Natural killer cell (primary cell): ENCODE measurements at places on chromosomes 6 and 20. TPM values are rescaled to one million over a fixed set of nuclear protein-coding genes. Genes with fewer than 3 reads are reported as not detected.
A peak's percentile ranks its signal among the peaks of the same experiment; 100 is the strongest.

Gene CALHM4
- total RNA-seq = not detected

Gene ZNF391
- total RNA-seq = 0.18 TPM

Gene LYRM2
- 21.1 TPM for total RNA-seq

Gene PPIL6
- total RNA-seq = 0.70 TPM

DNA sequence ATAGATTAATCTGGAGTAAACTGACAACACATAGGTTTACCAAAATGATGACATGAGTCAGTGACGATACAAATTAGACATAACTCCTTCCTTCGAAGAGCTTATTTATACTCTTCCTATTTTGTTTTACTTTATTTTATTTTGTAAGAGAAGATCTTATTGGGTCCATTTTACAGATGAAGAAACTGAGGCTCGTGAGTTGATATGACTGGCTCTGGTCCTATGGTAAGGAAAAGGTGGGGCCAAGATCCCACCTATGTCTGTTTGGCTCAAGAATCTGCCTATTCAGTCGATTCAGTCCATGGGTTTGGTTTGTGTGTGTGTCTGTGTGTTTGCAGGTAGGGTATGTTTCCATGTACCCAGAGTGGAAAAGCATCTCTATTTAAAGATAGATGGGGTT, 8.4 kb upstream of the R3HDML start:
- no peak overlapping the region for H3K27ac ChIP-seq
- H3K4me1 ChIP-seq = no peaks in the 10 kb centered on the region
- DNase-seq = no peak
- H3K36me3 ChIP-seq = no peaks in the 10 kb centered on the region
- H3K27me3 ChIP-seq = peaks cover 5% of the 10 kb centered on the region
- H3K4me3 ChIP-seq = no peak overlapping the region

GRCh38 chr20:25318471-25319240, 70.8 kb downstream of the PYGB start:
- peaks cover 74% of the 10 kb centered on the region for H3K4me1 ChIP-seq
- H3K4me3 ChIP-seq = no peak overlapping the region
- peak; percentile 14 for DNase-seq
- peak overlapping the region; percentile 48 for H3K27ac ChIP-seq
- H3K36me3 ChIP-seq = no peaks in the 10 kb centered on the region
- H3K27me3 ChIP-seq = no peaks in the 10 kb centered on the region

DNA sequence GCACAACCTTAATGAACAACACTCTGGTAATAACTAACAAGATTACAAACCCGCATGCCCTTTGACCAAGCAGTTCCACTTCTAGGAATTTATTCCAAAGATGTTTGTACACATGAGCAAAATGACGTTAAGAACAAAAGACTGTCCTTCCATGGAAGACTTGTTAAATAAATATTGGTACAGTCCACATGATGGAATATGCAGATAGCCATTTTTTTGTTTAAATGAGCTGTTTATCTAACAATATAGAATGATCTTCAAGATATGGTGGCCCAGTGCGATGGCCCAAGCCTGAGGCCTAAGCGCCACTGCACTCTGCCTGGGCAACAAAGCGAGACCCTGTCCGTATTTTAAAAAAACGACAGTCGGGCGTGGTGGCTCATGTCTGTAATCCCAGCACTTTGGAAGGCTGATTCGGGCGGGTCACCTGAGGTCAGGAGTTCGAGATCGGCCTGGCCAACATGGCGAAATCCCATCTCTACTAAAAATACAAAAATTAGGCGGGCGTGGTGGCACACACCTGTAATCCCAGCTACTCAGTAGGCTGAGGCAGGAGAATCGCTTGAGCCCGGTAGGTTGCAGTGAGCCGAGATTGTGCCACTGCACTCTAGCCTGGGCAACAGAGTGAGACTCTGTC, 7.4 kb upstream of the AHCY start:
- H3K4me1 ChIP-seq = peaks cover 22% of the 10 kb centered on the region
- peaks cover 10% of the 10 kb centered on the region for H3K27me3 ChIP-seq
- DNase-seq = no peak
- no peaks in the 10 kb centered on the region for H3K36me3 ChIP-seq
- H3K4me3 ChIP-seq = no peak overlapping the region

- H3K36me3 ChIP-seq = no peaks in the 10 kb centered on the region
- no peak for DNase-seq
- H3K27me3 ChIP-seq = no peaks in the 10 kb centered on the region
- H3K4me3 ChIP-seq = no peak overlapping the region
These were observed 399.9 kb upstream of the HSF2 start for GRCh38 chr6:121999456-122000065.

GRCh38 chr6:12439296-12439695, 149.1 kb downstream of the EDN1 start:
- no peaks in the 10 kb centered on the region for H3K27me3 ChIP-seq
- no peaks in the 10 kb centered on the region for H3K36me3 ChIP-seq
- DNase-seq = no peak
- H3K4me1 ChIP-seq = no peaks in the 10 kb centered on the region

DNA sequence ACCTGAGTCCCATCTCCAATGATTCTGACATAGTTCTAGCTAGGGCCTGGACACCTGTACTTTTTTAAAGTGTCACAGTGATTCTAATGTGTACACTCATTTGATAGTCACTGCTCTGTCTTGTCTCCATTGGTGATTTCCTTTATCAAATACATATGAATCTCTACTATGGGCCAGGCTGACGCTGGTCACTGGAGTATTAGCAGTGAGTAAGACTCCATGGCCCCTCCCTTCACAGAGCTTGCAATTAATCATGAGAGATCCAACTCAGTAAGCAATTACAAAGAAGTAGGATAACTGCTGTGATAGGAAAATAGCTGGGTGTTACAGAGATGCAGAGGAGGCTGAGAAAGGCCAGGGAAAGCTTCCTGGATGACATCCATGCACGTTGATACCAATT, 19.3 kb upstream of the SASH1 start:
- no peak overlapping the region for H3K4me3 ChIP-seq
- no peak overlapping the region for H3K27ac ChIP-seq
- no peaks in the 10 kb centered on the region for H3K36me3 ChIP-seq
- H3K4me1 ChIP-seq = peaks cover 2% of the 10 kb centered on the region
- no peaks in the 10 kb centered on the region for H3K27me3 ChIP-seq

DNA sequence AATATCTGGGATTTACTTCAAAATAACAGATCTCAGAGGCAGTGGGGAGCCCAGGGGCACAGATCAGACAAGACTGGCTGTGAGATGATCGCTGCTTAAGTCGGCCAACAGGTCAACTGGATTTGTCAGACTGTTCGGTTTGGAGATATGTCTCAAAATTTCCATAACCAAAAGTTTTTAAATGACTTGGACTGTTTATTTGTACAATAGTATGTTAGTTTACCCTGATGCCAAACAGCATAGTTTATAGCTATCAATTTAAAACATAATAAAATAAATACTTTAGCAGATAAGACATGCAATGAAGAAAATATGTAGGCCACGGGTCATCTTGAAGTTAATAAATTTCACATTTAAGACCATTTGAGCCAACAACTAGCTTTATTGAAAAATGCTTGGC, 126.7 kb downstream of the IRF4 start:
- H3K27me3 ChIP-seq = no peaks in the 10 kb centered on the region
- no peak for DNase-seq
- H3K4me1 ChIP-seq = peaks cover 4% of the 10 kb centered on the region
- peaks cover 9% of the 10 kb centered on the region for H3K36me3 ChIP-seq
- no peak overlapping the region for H3K27ac ChIP-seq

- no peak overlapping the region for H3K27ac ChIP-seq
- DNase-seq = no peak
- no peaks in the 10 kb centered on the region for H3K27me3 ChIP-seq
- no peak overlapping the region for H3K4me3 ChIP-seq
- H3K4me1 ChIP-seq = peaks cover 29% of the 10 kb centered on the region
These were observed 165.3 kb downstream of the ZDHHC14 start for GRCh38 chr6:157546321-157546720.

GRCh38 chr6:47360388-47360787, 50.7 kb upstream of the TNFRSF21 start:
- no peak for DNase-seq
- H3K27ac ChIP-seq = no peak overlapping the region
- H3K4me3 ChIP-seq = no peak overlapping the region
- no peaks in the 10 kb centered on the region for H3K27me3 ChIP-seq

DNA sequence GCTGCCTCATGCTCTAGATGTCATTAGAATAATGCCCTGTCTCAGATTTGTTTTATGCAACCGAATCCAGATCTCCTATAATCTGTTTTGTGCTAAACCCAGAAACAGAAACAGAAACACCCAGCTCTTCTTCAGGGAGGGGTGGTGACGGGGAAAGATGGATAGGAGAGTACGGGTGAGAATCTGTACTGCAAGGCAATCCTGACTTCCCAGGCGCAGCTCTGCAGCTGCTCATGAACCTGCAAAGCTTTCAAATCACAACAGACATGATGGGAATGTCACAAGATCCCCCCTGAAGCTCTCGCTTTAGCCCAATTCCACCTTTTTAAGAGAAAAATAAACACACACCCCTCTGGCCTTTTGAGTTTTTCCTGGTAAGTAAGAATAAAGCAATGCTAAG, 71.5 kb downstream of the PPP1R3G start:
- no peak overlapping the region for H3K27ac ChIP-seq
- no peaks in the 10 kb centered on the region for H3K4me1 ChIP-seq
- H3K36me3 ChIP-seq = no peaks in the 10 kb centered on the region
- no peak for DNase-seq
- no peaks in the 10 kb centered on the region for H3K27me3 ChIP-seq

- no peak for DNase-seq
- H3K4me3 ChIP-seq = no peak overlapping the region
- no peaks in the 10 kb centered on the region for H3K4me1 ChIP-seq
These were observed 90.8 kb downstream of the FAM83B start for GRCh38 chr6:54937371-54937770.

GRCh38 chr20:40687384-40688128, 1.5 kb downstream of the MAFB start:
- no peak for DNase-seq
- peaks cover 22% of the 10 kb centered on the region for H3K4me1 ChIP-seq
- peaks cover 63% of the 10 kb centered on the region for H3K27me3 ChIP-seq
- H3K36me3 ChIP-seq = no peaks in the 10 kb centered on the region
- peak overlapping the region; percentile 10 for H3K4me3 ChIP-seq

- no peak overlapping the region for H3K4me3 ChIP-seq
- peaks cover 18% of the 10 kb centered on the region for H3K4me1 ChIP-seq
- H3K27me3 ChIP-seq = peaks cover 2% of the 10 kb centered on the region
- DNase-seq = no peak
- H3K36me3 ChIP-seq = no peaks in the 10 kb centered on the region
- peak overlapping the region; percentile 13 for H3K27ac ChIP-seq
These were observed 3.9 kb upstream of the TGM2 start for GRCh38 chr20:38168791-38169589.

- no peak overlapping the region for H3K4me3 ChIP-seq
- peak; percentile 63 for DNase-seq
- H3K36me3 ChIP-seq = no peaks in the 10 kb centered on the region
- no peak overlapping the region for H3K27ac ChIP-seq
- peaks cover 40% of the 10 kb centered on the region for H3K4me1 ChIP-seq
These were observed 28.1 kb downstream of the TOX2 start for GRCh38 chr20:43942667-43943285.

DNA sequence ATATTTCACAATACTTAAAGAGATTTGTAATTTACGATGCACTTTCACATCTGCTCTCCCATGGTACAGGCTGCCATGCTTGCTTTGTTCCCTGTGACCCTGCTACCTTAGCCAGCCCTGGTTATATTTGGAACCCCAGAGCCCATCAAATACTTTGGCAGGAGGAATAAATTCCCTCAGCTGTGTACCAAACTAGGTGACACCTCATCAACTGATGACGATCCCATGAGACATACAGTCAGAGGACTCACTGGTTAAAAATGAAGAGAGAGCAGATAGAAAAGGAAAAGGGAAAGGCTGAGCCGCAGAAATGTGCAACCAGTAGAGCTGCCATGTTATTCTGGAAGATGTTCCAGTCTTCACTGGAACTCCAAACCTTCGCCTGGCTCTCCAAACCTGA, 120.0 kb downstream of the SIM1 start:
- no peak for DNase-seq
- no peaks in the 10 kb centered on the region for H3K36me3 ChIP-seq
- no peak overlapping the region for H3K27ac ChIP-seq
- no peak overlapping the region for H3K4me3 ChIP-seq
- H3K27me3 ChIP-seq = no peaks in the 10 kb centered on the region
- H3K4me1 ChIP-seq = no peaks in the 10 kb centered on the region

DNA sequence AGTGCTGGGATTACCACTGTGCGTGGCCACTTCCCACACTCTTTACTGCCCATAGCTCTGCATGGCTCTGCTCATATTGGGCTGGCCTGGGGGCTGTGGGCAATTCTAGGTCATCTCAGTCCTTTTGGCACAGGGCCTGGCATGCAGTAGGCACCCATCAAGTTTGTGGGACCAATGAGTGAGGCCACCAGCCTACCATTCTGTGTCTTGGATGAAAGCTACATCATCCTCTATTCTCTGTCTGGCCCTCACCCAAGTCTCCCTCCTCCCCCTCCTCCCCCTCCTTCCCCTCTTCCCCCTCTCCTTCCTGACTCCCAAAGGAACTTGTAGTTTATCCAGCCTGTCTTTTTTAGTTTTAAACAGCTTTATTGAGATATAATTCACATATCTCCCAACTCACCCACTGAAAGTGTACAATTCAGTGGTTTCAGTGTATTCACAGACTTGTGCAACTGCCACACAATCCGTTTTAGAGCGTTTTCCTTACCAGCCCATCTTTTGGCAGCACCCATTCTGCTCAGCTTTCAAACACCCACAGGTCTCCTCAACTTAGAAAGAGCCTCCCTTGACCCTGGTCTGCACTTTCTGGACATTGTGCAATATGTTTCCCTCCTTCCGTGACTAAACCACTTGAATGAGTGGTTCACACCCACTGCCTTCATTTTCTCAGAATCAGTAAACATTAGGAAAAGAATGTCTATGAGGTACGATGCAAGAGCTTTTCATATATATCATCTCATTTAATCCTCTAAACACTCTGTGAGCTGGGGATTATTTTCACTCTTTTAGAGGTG, 21.5 kb upstream of the MRPS18A start:
- no peak overlapping the region for H3K4me3 ChIP-seq
- H3K27me3 ChIP-seq = no peaks in the 10 kb centered on the region
- no peak for DNase-seq

DNA sequence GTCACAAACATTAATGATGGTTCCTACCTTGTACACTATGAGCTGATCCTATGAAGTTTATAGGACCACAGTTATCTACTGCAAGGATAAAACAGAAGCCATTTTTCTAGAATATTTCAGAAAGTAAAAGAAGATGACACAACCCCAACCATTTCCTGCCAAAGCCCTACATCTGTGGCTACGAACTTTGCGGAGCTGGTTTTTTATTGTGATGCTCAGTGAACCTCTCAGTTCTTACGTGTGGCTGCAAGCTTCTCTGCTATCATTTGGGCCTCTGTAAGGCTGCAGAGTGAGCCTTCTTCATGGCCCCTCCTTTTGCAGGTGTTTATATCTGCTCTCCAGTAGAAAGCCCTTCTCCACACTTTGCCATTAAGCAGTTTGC, 17.8 kb upstream of the TAGAP start:
- DNase-seq = peak; percentile 49
- no peaks in the 10 kb centered on the region for H3K36me3 ChIP-seq
- H3K27ac ChIP-seq = peak overlapping the region; percentile 98

- no peaks in the 10 kb centered on the region for H3K36me3 ChIP-seq
- no peak overlapping the region for H3K27ac ChIP-seq
- H3K4me1 ChIP-seq = peaks cover 14% of the 10 kb centered on the region
- peak; percentile 40 for DNase-seq
- H3K4me3 ChIP-seq = no peak overlapping the region
These were observed 22.1 kb upstream of the RALGAPA2 start for GRCh38 chr20:20734475-20734948.
